T-helper 17 cell (primary cell): ENCODE measurements at places on chromosomes 2 and 18.

DNA sequence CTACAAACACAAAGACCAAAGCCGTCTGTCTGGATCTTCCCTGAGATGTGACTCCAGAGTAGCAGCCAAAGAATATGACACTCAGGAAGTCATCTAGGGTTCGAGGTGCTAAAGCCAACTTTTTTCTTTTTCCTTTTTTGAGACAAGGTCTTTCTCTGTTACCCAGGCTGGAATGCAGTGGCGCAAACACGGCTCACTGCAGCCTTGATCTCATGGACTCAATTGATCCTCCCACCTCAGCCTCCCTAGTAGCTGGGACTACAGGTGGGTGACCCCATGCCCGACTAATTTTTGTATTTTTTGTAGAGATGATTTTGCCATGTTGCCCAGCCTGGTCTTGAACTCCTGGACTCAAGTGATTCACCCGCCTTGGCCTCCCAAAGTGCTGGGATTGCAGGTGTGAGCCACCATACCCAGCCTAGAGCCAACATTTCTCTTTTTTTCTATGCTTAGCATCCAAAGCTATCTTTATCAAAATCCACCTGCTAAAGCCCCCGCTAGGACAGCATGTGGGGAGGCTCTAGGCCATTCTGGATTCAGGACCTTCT is 92.8 kb downstream of the TMEM17 start:
- DNase-seq: no peak

- no peak for DNase-seq
These were observed 793.3 kb downstream of the PLCL1 start for GRCh38 chr2:198597648-198598047.

DNA sequence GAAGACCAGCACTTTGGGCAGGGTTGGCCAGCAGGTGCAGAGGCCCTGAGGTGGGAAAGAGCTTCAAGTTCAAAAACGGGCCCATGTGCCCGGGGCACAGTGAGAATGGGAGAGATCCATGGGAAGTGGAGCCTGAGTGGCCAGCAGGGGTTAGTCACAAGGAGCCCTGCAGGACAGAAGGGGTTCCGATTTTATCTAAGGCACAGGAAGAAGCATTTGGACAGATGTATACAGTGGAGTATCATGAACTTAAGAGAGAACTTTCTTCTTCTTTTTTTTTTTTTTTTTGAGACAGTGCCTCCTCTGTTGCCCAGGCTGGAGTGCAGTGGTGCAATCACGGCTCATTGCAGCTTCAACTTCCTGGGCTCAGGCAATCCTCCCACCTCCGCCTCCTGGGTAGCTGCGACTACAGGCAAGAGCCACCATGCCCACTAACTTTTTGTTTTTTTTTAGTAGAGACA is 24.0 kb downstream of the WIPF1 start:
- DNase-seq: no peak

GRCh38 chr2:108074946-108075345 is 88.6 kb downstream of the SLC5A7 start:
- DNase-seq: no peak

DNA sequence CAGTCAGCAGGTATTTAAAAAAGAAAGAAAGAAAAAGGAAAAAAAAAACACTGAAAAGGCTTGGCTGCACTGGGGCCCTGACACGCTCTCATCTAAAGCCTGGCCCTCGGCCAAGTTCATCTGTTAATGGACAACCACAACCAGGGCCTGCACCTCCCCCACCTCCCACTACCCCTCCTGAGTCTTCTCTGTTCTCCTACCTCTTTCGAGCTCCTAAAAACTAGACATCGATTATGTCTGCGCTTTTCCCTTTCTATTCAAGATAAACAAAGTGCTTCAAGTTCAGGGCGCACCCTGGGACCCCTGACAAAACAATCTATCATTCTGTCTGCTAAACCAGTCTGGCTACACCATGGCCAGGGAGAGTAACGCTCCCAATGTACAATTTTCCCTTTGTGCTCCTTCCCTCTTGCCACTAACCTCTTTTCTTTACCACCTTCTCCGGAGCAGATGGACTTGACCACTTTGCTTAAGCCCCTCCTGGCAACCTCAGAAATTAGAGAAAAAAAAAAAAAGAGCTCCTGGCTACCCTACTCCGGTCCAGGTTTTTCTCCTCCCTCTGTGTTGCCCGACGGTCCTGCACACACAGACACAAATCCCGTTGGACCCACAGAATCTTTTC is 22.7 kb downstream of the BCL11A start:
- DNase-seq: no peak

- DNase-seq: no peak
These were observed 86.9 kb downstream of the RDH14 start for GRCh38 chr2:18473241-18474181.

GRCh38 chr18:57561728-57562423 is 24.6 kb downstream of the FECH start:
- DNase-seq: no peak

- no peak for DNase-seq
These were observed 34.6 kb downstream of the TGFBRAP1 start for GRCh38 chr2:105294844-105295481.

GRCh38 chr2:110973262-110973661 is 147.5 kb upstream of the BCL2L11 start:
- no peak for DNase-seq

- DNase-seq: no peak
These were observed 150.0 kb upstream of the COL3A1 start for GRCh38 chr2:188824125-188824524.

DNA sequence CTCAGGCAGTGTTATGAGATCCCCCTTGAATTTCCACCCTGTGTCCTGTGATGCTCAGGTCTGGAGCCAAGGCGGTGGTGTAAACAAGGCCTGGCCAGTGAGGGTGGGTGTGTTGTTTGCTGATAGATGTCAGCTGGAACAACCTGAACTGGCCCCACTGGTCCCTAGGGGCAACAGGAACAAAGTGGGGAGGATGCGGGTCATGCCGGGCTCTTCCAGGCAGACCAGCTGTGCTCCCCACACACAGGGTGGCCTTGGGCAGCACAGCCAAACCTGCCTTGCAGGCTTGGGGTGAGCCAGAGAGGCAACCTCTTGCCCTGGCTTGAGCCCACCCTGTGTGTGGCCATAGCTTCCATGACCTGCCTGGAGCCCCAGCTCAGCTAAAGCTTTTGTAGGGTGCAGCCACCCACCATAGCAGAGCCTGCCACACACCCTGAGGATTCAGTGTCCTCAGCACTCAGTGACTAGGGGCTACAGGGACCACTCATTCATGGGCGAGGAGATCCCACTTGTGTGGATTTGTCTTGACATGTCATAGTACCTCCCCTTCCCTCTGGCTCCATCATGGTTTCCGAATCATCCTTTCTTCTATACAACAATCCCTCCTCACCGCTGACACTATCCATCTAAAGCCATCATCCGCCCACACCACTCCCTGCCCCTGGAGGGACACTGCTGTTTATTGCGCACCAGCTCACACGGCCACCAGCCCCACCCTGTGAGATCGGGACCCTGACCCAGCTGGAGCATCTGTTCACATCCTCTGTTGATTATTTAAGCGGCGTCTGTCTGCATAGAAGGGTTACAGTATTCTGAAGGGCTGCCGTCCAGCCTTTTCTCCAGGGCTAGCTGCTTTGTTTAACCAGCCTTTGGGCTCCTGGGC is 268.8 kb downstream of the CYP26B1 start:
- DNase-seq: no peak

DNA sequence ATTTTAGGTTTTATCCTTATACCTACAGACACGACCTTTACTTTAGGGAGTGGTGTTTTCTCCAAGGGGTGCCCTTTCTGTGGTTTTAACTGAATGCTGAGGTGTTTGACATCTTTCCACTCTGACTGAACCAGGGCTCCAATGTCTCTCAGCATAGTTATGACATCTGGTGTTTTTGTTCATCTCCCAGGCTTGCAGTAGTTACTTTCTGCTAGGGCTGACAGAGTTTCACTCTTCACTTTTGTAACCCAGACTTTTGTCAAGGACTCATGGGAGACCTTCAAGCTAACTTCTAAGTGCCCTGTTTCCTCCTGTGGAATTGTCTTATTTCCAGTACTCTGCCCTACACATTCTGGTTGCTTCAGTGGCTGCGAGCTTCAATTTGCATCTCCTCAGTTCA is 103.1 kb downstream of the CCDC85A start:
- no peak for DNase-seq

DNA sequence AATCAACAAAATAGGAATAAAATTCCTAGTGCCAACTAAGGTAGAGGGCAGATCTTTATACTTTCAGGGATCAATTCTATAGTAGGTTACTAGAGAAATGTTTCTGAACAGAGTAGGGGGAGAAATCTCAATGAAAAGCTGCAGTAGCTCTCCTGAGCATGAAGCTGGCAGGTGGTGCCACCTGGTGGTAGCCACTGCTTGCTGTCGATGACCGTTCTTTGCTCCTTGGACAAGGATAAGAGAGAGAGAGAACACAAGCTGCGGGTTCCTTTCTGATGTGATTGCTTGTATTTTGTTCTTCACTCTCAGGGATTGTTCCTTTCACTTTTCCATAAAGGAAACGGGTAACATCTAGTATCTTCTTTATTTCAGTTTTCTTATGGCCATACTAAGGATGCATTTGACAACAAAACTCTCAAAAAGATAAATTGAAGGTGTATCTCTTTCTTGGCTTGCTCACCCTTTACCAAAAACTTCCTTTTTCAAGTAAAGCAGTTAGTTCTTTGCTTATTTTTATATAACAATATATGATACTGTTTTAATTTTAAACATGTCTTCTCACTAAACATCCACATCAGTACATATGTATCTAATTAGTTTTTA is 18.6 kb upstream of the MRPL19 start:
- DNase-seq: peak; percentile 21

GRCh38 chr2:71473346-71474031 is 20.1 kb downstream of the DYSF start:
- DNase-seq: no peak

DNA sequence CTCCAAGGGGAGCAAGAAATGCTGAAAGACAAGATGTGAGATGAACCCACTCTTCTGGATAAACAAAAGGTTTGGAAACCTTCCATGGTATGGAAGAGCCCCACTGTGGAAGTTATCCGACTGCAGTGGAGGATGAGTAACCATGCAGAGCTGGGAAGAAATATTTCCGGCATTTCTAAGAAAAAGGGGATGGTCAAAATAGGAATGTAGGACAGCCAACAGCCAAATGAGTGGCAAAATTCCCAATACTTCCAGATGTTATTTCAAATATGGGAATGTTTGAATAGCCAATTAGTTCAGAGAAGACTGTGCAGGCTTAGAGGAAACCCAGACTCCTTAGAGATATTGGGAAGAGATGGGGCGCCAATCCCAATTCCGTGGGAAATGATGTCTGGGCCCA is 246.8 kb downstream of the RAD51AP2 start:
- DNase-seq: no peak

DNA sequence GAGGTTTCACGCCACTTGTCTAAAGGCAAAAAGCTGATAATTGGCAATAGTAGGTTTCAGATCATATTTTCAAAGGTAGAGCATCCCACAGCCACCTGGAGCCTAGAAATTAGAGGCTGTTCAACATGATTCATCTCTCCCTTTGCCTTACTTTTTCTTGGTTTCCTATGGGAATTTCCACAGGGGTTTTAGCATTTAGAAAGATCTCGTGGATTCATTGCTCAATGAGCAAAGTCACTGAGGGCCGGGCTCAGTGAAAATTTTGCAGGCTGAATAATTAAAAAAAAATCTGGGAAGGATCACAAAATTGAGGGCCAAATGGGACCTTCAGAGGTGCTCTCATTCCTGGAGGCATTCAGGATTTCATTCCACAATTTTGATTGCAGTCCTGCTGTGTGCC is 137.1 kb downstream of the VAPA start:
- no peak for DNase-seq

DNA sequence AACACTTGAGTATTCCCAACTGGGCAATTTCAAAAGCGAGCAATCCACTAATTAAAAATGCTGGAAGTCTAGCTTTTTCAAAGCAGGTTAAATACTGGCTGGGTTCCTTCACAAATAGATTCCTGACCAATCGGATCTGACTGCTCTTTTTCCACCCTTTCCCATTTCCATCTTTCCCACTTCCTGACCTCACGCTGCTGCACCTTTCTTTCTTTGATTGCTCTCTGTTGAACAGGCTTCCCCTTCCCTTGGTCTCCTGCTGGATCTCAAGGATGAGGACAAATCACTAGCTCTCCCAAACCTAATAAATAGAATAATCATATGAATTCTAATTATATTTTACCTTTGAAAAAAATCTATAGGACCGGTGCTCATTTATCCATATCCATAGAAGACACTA is 121.2 kb downstream of the TCF4 start:
- DNase-seq: no peak

- no peak for DNase-seq
These were observed 28.0 kb downstream of the SULT1C2 start for GRCh38 chr2:108316461-108317258.

DNA sequence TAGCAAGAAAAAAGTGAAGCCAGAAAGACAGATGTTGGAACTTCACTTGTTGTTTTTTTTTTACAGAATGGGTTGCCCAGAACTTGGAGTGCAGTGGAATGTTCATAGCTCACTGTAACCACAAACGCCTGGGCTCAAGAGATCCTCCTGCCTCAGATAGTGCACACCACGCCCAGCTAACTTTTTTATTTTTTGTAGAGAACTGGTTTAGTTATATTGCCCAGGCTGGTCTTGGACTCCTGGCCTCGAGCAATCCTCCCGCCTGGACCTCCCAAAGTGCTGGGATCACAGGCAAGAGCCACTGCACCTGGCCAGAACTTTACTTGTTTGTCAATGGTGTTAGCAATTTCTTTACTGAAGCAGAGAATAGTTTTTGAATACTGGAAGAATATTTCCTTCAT is 11.9 kb upstream of the ASPRV1 start:
- no peak for DNase-seq

GRCh38 chr2:37688771-37689468 is 17.5 kb upstream of the CDC42EP3 start:
- no peak for DNase-seq

- DNase-seq: no peak
These were observed 6.3 kb downstream of the BOK start for GRCh38 chr2:241564596-241565410.

- DNase-seq: no peak
These were observed 226.2 kb downstream of the MC4R start for GRCh38 chr18:60146220-60146960.

DNA sequence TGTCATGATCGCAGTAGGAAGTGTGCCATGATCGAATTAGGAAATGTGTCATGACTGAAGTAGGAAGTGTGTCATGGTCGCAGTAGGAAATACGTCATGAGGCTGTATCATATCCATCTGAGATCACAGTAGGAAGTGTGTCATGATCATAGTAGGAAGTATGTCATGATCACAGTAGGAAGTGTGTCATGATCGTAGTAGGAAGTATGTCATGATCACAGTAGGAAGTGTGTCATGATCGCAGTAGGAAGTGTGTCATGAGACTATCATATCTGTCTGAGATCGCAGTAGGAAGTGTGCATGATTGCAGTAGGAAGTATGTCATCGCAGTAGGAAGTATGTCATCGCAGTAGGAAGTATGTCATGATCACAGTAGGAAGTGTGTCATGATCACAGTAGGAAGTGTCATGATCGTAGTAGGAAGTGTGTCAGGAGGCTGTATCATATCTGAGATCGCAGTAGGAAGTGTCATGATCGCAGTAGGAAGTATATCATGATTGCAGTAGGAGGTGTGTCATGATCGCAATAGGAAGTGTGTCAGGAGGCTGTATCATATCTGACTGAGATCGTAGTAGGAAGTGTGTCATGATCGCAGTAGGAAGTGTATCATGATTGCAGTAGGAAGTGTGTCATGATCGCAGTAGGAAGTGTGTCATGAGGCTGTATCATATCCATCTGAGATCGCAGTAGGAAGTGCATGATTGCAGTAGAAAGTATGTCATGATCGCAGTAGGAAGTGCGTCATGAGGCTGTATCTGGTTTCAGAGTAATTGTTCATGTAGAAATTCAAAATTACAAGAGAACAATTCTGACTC is 56.4 kb upstream of the NFATC1 start:
- DNase-seq: no peak

- DNase-seq: no peak
These were observed 49.2 kb upstream of the NXPH2 start for GRCh38 chr2:138829326-138829919.
